ENCODE measurements at places on chromosomes 3 and 15.

GRCh38 chr15:25784876-25785640 is 78.1 kb downstream of the ATP10A start:
- no peak for DNase-seq

- no peak for DNase-seq
Measured at GRCh38 chr3:174355505-174355904, 503.6 kb upstream of the NAALADL2 start.

DNA sequence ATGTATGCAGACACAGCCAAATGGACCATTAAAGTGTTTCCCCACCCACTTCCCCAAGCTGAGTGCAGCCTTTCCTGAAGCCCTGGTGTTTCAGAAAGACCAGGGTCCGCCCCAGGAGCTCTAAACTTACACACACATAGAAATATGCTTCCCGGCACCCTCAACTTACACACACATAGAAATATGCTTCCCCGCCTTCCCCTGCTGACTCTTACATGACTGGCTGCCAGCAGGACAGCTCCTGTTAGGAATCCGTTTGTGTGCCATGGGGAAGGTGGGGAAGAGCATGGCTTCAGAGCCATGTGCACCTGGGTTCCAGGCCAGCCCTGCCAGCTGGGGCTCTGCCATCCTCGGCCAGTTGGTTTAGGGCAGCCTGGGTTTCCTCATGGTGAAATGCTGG is 3.6 kb downstream of the CLEC3B start:
- DNase-seq = no peak

DNA sequence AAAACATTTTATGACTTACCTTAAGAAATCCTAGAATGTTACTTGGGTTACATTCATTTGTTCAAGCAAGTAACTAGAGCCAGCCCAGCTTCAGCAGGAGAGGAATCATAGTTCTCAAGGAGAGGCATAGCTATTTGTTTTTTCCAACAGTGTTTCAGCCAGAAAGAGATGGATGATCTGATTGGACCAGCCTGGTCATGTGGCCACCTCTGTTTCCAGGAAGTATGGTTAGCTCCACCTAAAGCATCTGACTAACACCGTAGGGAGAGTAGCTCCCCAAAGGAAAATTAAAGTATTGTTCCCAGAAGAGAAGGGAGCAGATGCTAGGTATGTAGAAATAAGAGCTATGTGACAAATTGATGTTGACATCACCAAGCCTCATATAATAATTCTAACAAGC is 417.1 kb downstream of the TAFA4 start:
- no peak for DNase-seq

DNA sequence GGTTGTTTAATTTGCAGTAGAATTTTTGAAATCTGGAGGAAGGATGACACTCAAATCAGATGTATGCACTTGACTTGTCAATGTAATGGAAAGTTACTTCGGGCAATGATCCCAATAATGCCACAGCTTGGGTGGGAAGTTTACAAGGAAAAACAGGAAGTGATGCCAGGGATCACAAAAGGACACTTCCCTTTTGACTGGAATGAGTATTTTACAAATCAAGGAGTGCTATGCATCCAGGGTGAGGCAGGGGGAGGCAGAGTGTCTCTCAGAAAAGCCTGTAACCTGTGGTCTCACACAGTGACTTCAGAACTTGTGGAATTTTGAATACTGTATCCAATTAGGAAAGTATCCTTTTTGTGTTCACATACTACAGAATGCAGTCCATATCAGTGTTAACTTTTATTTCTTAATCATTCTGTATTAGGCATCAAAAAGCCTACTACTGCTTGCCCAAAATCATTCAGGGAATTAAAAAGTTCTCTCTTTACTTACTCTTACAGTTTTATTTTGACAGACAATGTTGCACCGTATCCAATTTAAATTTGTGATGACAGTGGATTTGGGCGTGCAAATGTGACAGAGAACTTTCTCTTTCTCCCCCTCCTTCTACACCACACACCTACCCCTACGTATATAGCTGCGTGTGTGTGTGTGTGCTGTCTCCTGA is 445.1 kb downstream of the MECOM start:
- DNase-seq = no peak

- peak; percentile 12 for DNase-seq
Measured at GRCh38 chr3:159929171-159930141, 59.2 kb upstream of the IL12A start.

- no peak for DNase-seq
Measured at GRCh38 chr3:31403197-31403596, 129.5 kb upstream of the STT3B start.

Measured in CD4-positive, alpha-beta T cell treated with Interleukin-4 for 4 hours (primary cell).